Transverse colon (tissue), 4 donors: ENCODE measurements at places on chromosomes 2 and 18. TPM values are rescaled to one million over a fixed set of nuclear protein-coding genes. Genes with fewer than 3 reads are reported as not detected.

The CTNNA2 gene
- 0.40 TPM for total RNA-seq

The RGPD3 gene
- 0.48 TPM for total RNA-seq

The FSHR gene
- not detected for total RNA-seq

The RAB27B gene
- total RNA-seq = 6.0 TPM

The ZNF638 gene
- 181 TPM for total RNA-seq

The PJVK gene
- 3.2 TPM for total RNA-seq

The MRPL53 gene
- 170 TPM for total RNA-seq

- H3K4me1 ChIP-seq = no peaks in the 10 kb centered on the region
- no peaks in the 10 kb centered on the region for H3K27me3 ChIP-seq
- DNase-seq = no peak
- H3K36me3 ChIP-seq = no peaks in the 10 kb centered on the region
- H3K4me3 ChIP-seq = no peak overlapping the region
Observed at GRCh38 chr18:78049281-78049680, 799.6 kb downstream of the GALR1 start.

DNA sequence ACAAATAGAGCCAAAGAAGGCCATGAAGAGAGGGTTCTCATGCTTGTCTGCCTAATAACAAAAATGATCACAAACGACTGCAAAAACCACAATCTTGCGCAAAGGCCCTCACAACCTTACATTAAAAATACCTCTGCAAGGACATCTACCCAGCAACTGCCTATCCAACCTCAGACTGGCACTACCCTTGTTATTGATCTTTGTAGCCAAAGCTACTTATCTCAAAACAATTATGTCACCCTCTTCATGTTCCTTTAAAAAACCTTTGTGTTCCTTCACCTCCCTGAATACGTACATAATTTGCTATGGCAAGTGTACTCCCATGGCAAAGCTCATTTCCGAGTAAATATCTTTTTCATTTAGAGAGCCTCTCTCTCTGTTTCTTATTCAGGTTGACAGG lies 44.1 kb downstream of the TMEM163 start:
- no peak for DNase-seq
- H3K27ac ChIP-seq = no peak overlapping the region
- no peaks in the 10 kb centered on the region for H3K27me3 ChIP-seq
- H3K4me1 ChIP-seq = no peaks in the 10 kb centered on the region
- no peaks in the 10 kb centered on the region for H3K36me3 ChIP-seq

DNA sequence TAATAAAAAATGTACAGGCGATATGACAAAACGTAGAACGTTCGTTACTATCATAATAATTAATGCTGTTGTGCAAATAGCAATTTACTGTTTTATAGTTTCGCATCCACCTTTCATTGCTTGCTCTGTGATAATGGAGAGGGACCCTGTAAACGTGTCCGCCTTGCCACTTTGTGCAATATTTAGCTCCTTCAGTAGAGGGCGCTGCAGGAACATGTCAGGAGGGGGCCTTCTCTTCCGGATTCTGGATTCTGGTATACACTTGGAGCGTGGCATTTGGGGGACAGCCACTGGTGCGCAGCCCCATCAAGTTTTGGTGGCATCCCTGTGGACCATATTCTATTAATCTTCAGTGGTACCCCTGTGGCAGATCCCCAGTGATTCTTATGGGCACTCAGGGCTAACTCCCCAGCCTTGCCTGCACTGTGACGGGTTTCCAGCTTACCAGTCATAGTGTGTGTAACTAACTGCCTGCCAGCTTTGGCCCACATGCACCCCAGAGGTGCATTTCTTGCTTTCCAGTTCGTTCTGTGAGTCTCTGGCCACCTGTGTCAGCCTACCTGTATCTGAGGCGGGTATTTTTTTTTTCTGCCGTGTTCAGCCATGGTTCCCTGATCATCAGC lies 140.3 kb downstream of the CYRIA start:
- H3K36me3 ChIP-seq = no peaks in the 10 kb centered on the region
- H3K4me1 ChIP-seq = no peaks in the 10 kb centered on the region
- H3K27me3 ChIP-seq = no peaks in the 10 kb centered on the region
- no peak overlapping the region for H3K4me3 ChIP-seq
- peak; percentile 26 for DNase-seq

GRCh38 chr18:63022429-63023022 lies 297.0 kb downstream of the BCL2 start:
- no peak overlapping the region for H3K27ac ChIP-seq
- no peaks in the 10 kb centered on the region for H3K27me3 ChIP-seq
- H3K36me3 ChIP-seq = no peaks in the 10 kb centered on the region
- H3K4me1 ChIP-seq = no peaks in the 10 kb centered on the region
- no peak overlapping the region for H3K4me3 ChIP-seq

- peak; percentile 26 for DNase-seq
- H3K27ac ChIP-seq = peak overlapping the region; percentile 87
- peaks cover 30% of the 10 kb centered on the region for H3K4me1 ChIP-seq
Observed at GRCh38 chr2:197306696-197307040, 3.9 kb downstream of the ANKRD44 start.

- DNase-seq = no peak
- no peaks in the 10 kb centered on the region for H3K36me3 ChIP-seq
- H3K27ac ChIP-seq = no peak overlapping the region
- no peaks in the 10 kb centered on the region for H3K27me3 ChIP-seq
Observed at GRCh38 chr2:236764716-236765115, 195.1 kb downstream of the ACKR3 start.

GRCh38 chr2:233031556-233032500 lies 644 bp upstream of the NEU2 start:
- no peaks in the 10 kb centered on the region for H3K27me3 ChIP-seq
- no peaks in the 10 kb centered on the region for H3K4me1 ChIP-seq
- no peak overlapping the region for H3K4me3 ChIP-seq
- DNase-seq = no peak
- H3K27ac ChIP-seq = no peak overlapping the region
- H3K36me3 ChIP-seq = no peaks in the 10 kb centered on the region

DNA sequence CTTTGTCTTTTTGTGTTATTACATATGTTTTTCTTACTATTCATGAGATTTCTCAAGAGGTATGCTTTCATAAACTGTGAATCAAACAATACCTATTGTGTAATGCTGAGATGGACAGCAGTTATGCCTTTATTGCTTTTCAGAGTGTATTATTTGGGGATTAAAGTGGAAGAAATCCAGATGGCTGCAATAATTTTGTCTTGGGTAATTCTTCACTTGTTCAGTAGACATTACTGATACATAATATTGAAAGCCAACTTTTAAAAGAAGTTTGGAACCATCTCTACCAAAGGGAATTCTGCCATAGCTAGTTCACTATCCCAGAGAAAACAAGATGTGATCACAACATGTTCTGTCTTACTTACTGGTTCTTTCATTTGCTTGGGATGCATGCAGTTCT lies 253.4 kb upstream of the ZSWIM2 start:
- no peaks in the 10 kb centered on the region for H3K4me1 ChIP-seq
- H3K36me3 ChIP-seq = no peaks in the 10 kb centered on the region
- H3K4me3 ChIP-seq = no peak overlapping the region
- DNase-seq = no peak
- H3K27me3 ChIP-seq = no peaks in the 10 kb centered on the region
- H3K27ac ChIP-seq = no peak overlapping the region
